Activated CD8-positive, alpha-beta memory T cell treated with anti-CD3 and anti-CD28 coated beads for 4 hours (primary cell): ENCODE measurements at places on chromosomes 5 and 9.

DNA sequence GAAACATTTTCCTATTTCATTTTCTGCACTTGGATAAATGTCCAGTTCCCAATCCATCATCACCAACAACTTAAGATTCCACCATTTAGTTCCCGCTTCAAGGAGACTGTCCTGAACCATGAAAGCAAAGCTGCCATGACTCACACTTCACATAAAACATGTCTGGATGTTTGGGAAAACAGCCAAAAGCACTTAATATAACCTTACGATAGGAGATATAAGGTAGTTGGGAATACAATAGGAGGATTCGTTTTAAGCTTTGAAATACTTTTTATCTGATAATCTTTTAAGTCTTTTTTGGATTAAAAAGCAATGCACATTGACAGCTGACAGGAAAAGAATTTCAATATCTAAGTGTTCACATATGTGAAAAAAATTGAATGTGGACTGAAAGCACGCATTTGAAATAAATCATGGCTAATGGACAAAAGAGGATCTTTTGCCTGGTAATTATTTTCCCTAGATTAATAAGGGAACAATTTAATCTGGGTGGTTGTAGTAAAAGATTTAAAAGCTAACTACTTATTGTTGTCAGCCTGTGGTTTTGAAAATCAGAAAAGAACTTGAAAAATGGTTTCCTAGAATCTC lies 17.3 kb upstream of the TGFBI start:
- DNase-seq, result no peak

DNA sequence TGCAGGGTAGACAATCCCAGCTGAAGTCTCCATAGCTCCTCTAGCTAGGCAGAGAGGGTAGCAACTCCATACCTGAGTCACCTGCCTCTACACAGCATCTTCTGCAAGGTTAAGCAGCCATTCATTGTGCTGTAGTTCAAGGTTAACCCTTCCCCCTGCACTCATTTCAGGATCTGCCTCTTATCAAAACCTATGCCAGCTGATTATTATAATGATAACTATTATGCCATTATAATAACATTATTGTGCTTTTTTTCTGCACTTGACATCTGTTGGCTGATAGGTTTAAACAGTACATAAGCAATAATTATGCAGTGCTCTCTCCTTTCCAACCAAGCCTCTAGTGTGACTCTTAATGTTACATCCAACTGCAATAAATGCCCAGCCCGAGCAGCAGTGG lies 17.3 kb downstream of the SIL1 start:
- no peak for DNase-seq

DNA sequence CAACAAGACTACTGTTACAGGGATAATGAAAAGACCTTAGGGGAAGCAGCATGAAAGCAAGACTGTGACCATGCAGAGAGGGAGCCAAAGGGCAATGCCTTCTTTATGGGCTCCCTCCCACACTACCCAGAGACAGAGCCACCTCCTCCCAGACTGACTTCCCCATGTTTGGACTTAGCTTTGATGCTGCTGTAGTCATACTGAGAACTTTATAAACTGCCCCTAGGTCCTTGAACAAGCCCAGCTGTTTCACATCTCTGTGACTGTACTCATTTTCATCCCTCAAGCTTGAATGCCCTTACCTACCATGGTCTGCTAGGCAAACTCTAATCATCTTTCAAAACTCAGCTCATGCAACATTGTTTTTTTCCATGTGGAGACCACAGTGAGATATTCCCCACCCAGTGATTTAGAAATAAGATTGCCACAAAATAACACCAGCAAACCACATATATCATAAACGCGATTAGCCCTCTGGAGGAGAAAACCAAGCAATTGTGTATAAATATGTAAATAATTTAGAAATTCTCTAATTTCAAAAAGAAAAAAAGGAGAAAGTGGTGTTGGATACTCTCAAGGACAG lies 23.4 kb upstream of the FAM169A start:
- DNase-seq, result no peak

GRCh38 chr5:176732306-176732705 lies 78.1 kb upstream of the UNC5A start:
- DNase-seq, result no peak

DNA sequence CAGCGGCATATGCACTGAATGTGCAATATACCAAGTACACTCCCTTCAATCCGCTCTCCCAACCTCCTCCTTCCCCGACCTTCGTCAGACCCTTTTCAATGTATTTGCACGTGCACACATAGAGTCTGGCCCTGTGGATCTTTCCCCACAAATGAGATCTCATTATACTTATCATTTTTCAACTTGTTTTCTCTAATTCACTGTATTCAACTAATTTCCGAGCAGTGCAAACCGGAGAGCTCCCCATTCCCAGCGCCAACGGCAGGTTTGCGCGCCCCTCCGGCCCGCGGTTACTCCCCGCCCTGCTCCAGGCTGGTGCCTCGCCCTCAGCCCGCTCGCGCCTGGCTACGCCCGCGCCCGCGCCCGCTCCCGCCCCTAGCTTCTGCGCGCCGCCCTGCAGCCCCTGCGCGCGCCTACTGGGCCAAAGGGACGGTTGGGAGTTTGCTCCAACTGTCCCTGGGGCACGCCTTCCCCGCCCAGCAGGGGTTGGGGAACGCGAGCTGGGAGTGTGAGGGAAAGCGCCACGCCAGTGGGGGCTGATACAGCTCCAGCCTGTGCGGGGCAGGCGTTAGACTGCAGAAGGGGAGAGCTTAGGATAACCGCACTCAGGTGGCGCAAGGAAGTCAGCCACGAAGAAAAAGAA lies 3.3 kb upstream of the CDC20B start:
- DNase-seq, result no peak

GRCh38 chr9:126233175-126233574 lies 93.5 kb upstream of the MVB12B start:
- DNase-seq, result no peak
